ACHN (cell line): ENCODE measurements at places on chromosomes 2 and 18.

DNA sequence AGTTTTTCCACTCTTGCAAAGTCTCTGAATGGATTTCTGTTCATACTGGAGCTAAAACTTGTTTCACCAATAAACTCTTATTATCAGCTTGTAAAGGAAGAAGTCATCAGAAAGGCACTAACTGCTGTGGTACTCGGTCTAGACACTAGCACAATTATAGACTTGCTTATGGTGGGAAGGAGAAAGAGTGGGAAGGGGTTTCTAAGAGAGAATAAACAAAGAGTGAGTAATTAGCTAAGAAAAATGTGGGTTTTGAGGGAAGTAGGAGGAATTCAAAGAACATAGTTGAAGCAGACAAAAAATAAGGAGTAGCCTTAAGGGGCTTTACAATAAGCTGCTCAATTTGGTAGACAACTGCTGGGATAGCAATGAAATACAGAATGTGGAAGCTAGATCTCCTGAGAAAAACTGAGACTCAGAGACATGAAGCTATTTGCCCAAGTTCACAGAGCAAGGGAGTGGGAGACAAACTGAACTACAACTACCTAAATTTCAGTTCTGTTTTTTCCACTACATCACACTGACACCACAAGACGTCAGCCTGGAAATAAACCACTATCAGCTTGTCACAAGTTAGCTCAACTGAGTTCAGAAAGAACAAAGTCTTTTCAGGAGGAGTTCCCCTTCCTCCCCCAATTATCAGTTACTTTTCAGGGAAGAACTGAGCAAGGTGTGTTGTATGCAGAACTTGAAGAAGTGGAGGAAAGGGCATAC lies 59.7 kb downstream of the MAP4K3 start:
- DNase-seq = no peak

DNA sequence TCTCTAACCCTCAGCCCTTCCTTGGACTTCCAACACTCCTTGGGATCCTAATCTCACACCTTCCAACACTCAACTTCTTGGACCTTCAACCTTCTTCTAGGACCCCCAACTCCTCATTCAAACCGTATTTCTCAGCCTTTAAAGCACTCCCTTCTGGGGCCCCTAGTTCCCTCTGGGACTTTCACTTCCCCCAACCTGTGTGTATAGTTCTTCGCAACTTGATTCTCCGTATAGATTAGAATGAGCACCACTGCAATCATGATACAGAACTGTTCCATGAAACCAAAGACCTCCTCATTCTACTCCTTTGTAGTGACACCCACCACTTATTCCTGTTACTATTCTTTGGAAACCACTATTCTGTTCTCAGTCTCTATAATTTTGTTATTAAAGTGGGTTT lies 62.0 kb upstream of the NFU1 start:
- DNase-seq = no peak

DNA sequence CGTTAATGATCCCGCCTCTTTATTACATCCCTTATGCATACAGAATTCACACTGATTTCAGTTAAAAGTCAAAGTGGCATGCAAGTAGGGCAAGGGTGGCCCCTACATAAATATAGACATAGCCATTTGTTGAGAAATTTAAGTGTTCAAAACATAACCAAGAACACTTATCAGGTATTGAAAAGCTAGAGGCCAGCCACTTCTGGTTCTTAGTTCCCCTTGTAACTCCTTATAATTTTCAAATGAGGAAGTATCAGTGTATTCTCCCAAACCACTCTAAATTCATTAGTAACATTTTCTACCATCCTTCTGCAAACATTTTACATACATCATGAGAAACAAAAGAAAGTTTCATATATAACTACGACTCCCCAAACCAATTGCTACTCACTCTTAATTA lies 5.8 kb upstream of the ARL5A start:
- no peak for DNase-seq

GRCh38 chr2:45132551-45132950 lies 123.3 kb upstream of the SIX2 start:
- DNase-seq = no peak

- DNase-seq = no peak
Observed at GRCh38 chr2:74924463-74925265, 33.8 kb upstream of the POLE4 start.

GRCh38 chr18:76545433-76546087 lies 50.5 kb upstream of the ZNF516 start:
- DNase-seq = no peak

GRCh38 chr18:59303006-59303405 lies 15.4 kb downstream of the CPLX4 start:
- no peak for DNase-seq

- no peak for DNase-seq
Observed at GRCh38 chr2:141878016-141878415, 252.8 kb downstream of the LRP1B start.

GRCh38 chr2:42339191-42339912 lies 21.7 kb downstream of the COX7A2L start:
- no peak for DNase-seq

DNA sequence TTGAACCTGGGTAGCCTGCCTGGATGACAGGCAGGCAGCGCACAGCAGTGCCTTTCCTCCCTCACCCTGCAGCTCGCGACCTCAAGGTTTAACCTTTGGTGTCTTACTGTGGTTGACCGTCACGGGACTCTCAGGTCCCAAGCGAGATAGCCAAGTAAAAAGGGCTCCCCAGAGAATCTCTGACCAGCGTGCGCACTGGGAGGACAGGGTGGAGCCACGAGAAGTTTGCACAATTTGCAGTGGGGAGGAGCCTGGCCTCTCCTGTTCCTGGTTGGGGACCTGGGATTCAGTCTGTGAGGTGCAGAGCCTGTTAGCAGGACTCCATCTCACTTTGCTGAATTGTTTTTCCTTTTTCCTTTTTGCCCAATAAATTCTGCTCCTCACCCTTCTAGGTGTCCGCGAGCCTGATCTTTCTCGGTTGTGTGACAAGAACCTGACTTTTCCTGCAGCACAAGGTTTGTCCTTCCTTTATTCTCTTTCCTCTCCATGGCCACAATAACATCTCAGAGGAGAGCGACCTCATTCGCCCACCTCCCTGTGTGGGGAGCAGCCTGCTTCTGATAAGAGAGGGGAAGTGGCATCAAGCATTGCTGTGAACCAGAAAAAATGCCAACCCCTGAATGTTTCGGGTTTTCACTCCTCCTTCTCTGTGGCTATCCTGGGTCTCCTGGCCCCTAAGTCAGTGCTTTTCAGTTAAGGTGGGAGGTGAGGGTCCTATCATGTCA lies 36.2 kb downstream of the POU3F3 start:
- DNase-seq = no peak

- peak; percentile 77 for DNase-seq
Observed at GRCh38 chr2:191679818-191680600, 2.1 kb downstream of the NABP1 start.

- no peak for DNase-seq
Observed at GRCh38 chr2:134041877-134042276, 212.0 kb upstream of the MGAT5 start.

DNA sequence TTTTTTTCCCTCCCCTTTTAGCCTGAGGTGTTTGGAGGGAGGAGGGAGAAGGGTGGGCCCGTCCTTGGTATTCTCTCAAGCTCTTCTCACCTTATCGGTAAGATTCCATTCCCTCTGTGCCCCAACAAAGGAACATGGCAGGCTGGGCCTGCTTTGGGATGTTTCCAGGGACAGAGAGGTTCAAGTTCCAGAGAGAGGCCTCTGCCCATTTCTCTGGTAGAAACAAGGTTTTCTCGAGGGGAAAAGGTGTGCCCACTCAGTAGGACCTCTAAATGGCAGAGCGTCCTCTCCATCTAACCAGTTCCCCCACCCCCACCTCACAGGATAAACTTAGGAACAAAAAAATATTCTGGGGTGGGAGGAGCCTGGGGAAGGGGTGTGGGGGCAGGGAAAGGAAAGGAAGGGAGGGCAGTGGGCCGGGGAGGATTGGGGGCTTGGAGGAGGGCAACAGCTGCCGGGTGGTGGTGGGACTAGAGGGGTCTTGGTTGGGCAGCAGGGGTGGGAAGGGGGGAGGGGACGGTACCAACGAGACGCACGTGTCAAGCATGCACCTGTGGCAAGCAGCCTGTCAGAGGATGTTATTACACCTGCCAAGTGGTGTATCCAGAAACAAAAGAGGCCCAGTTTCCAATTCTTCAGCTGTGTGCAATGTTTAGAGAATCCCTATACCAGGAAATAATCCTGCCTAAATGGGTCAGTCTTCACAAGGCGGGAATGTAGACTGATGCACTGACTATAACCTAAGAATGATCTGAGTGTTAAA lies 2.1 kb downstream of the PCBP1 start:
- no peak for DNase-seq

DNA sequence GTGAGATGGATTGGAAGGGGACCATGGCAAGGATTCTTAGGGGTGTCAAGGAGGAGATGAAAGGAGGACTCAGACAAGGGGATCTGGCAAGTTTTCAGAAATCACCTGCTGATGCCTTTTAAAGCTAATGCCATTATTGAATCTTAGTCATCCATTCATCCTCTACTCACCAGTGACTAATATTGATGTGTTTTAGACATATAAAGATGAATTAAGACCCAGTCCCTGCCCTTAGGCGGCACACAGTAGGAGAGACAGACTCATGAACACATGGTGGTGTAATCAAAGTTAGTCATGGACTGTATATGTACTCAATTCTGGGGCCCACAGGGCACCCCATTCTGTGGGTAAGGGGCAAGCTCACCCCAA lies 56.5 kb upstream of the ATL2 start:
- no peak for DNase-seq

DNA sequence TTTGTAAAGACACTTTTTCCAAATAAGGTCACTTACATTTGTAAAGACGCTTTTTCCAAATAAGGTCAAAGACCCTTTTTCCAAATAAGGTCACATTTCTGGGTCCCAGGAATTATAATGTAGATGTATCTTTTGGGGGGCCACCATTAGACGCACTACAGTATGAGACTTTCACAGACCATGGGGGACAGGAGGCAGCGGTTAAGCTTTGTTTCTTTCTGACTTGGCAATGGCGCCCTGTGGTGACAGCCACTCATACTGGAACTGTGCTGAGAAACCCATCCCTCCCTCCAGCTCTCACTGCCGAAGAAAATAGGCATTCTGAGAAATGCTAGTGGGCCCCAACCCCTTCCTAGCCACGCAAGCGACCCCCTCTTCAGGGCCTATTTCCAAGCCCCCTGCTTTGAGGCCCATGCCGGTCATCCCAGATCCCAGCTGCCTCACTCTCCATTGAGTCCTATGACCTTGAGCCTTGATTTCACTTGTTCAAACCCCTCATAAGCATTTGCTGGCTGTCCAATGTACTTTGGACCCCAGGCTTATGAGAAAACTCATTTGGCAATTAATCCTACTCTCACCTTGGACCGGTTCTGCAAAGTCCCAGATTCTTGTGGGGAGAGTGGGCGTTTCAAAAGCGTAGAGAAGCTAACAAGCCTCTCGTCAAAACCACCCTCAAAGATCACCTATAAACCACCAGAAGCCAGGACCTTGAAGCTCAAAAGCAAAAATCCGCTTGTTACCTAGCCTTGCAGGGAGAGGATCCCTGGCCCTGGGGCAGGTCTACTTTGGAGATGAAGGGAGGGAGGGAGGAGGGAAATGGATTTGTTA lies 11.3 kb upstream of the SPATA3 start:
- no peak for DNase-seq

DNA sequence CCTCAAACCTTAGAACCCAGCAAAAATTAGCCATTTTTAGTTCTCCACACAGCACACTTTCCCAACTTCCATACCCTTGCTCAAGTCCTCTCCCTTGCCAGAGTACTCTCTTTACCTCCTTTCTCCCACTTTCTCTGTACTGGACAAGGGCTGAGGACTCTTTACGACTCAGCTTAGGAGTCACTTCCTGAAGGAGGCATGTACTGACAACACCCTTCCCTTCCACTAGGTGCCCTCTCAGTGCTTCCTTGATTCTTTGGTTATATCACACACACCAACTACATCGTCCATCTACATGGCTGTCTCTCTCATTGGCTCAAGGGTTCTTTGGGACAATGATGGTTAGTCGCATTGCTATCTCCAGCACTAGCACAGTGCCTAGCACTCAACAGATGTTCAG lies 5.2 kb upstream of the C18orf63 start:
- DNase-seq = peak; percentile 54
